ENCODE measurements at places on chromosomes 13 and 19. TPM values are rescaled to one million over a fixed set of nuclear protein-coding genes. Genes with fewer than 3 reads are reported as not detected.

DNA sequence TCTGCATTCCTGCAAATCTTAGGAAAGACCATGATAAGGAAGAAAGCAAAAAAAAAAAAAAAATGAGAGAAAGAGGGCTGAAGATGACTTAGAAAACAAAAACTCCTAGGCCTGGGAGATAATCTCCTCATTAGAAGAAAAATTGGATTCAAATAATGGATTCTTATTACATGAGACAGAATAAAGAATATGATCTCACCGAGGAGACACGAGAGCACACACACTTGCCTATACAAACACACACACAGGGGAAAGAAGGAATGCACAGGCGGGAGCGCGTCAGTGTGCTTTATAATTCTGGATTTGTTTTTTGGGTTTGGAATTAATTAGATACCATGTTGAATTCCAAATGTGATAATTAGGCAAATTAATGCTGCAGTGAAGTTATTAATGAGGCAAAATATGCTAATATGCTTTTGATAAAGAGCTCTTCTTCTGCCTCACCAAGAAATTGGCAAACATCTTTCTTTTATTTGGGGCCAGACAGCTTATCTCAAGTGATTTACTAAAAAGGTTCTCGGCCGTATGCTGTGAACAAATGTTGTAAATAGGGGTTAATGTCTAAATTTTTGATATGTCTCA is 36.1 kb upstream of the PCDH8 start:
- H3K4me1 ChIP-seq, result no peaks in the 10 kb centered on the region
- H3K27ac ChIP-seq, result no peak overlapping the region
- H3K27me3 ChIP-seq, result peaks cover 1% of the 10 kb centered on the region
- H3K36me3 ChIP-seq, result no peaks in the 10 kb centered on the region
- H3K4me3 ChIP-seq, result no peak overlapping the region
- DNase-seq, result no peak

DNA sequence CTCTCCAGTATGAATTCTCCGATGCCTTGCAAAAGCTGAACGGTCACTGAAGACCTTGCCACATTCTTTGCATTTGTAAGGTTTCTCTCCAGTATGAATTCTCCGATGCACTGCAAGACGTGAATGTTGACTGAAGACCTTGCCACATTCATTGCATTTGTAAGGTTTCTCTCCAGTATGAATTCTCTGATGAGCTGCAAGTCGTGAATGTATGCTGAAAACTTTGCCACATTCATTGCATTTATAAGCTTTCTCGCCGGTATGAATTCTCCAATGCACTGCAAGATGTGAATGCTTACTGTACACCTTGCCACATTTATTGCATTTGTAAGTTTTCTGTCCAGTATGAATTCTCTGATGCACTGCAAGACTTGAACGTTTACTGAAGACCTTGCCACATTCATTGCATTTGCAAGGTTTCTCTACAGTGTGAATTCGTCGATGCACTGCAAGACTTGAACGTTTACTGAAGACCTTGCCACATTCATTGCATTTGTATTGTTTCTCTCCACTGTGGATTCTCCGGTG is 20.0 kb upstream of the ZNF841 start:
- no peak overlapping the region for H3K27ac ChIP-seq
- H3K4me1 ChIP-seq, result no peaks in the 10 kb centered on the region
- H3K4me3 ChIP-seq, result no peak overlapping the region
- H3K27me3 ChIP-seq, result no peaks in the 10 kb centered on the region
- no peak for DNase-seq

DNA sequence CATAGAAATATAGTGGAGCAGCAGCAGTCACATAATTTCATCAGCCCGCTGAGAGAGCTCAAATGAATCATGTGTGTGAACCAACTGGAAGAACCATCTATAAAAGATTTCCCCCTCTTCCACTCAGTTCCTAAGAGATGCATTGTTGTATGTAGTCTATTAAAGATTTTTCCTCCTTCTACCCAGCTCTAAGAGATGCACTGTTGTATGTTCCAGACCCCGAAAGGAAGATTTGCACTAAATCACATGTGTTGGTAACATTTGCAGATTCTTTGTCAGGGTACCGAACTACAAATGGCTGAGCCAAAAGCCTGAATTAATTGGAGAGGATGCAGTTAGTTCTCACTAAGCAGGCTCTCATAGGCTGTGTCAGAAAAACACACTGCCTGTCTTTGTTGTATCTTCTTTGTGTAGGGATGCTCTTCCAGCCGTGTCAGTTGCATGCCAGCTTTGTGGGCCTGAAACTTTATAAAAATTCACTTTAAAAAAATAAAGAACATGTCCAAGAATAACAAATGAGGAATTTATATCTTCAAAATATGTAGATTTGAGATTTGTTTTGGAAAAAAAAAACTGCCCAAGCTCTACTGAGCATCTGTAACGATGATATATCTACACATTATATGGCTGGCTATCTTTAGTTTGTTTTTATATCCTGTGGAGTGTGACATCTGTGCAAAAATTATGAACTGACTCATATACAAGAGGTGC is 223.1 kb downstream of the MZT1 start:
- no peaks in the 10 kb centered on the region for H3K27me3 ChIP-seq
- no peak overlapping the region for H3K4me3 ChIP-seq
- H3K27ac ChIP-seq, result no peak overlapping the region
- DNase-seq, result no peak
- H3K36me3 ChIP-seq, result no peaks in the 10 kb centered on the region

- peak overlapping the region; percentile 99 for H3K27ac ChIP-seq
- peak; percentile 97 for DNase-seq
- H3K36me3 ChIP-seq, result peaks cover 4% of the 10 kb centered on the region
- H3K27me3 ChIP-seq, result peaks cover 5% of the 10 kb centered on the region
- H3K4me3 ChIP-seq, result peak overlapping the region; percentile 82
These were observed 17.7 kb downstream of the RFX2 start for GRCh38 chr19:6092329-6093286.

The HIF3A gene
- total RNA-seq, result 0.36 TPM

DNA sequence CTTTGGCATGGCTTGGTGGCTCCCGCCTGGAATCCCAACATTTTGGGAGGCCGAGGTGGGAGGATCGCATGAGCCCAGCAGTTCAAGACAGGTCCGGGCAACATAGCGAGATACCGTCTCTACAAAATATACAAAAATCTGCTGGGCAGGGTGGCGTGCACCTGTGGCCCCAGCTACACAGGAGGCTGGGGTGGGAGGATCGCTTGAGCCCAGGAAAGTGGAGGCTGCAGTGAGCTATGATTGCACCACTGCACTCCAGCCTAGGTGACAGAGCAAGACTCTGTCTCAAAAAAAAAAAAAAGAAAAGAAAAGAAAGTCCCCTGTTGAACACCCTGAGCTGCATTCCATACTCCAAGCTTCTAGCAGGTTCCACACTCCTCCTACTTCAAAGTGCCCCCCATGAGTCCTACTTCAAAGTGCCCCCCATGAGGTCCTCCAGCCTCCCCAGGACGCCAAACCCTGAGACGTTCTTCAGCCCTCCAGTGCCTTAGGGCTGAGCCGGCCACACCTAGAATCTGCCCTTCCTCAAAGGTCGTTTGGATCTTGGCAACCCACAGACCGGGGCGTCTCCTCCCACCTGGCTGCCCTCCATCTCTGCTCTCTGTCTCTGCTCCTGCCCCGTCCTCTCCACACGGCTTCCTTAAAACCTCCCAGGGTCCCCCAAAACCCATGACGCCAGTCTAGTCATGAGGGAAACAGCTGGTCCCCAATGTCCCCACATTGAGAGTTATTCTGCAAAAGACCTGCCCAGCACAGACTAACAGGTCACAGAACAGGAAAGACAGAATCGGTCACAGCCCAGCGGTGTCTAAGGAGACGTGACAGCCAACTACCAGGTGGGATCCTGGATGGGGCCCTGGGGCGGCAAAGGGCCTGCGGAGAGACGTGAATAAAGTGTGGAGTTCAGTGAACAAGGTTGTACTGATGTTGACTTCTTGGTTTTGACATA is 4.8 kb downstream of the TJP3 start:
- H3K4me1 ChIP-seq, result peaks cover 10% of the 10 kb centered on the region
- H3K4me3 ChIP-seq, result no peak overlapping the region
- H3K27ac ChIP-seq, result no peak overlapping the region
- H3K36me3 ChIP-seq, result no peaks in the 10 kb centered on the region
- peaks cover 12% of the 10 kb centered on the region for H3K27me3 ChIP-seq

- no peak overlapping the region for H3K27ac ChIP-seq
- no peaks in the 10 kb centered on the region for H3K4me1 ChIP-seq
- no peak overlapping the region for H3K4me3 ChIP-seq
- peak; percentile 1 for DNase-seq
These were observed 830.2 kb upstream of the SPRY2 start for GRCh38 chr13:81171065-81171647.

GRCh38 chr19:3098515-3099346 is 4.6 kb downstream of the GNA11 start:
- peaks cover 27% of the 10 kb centered on the region for H3K4me1 ChIP-seq
- no peak for DNase-seq

DNA sequence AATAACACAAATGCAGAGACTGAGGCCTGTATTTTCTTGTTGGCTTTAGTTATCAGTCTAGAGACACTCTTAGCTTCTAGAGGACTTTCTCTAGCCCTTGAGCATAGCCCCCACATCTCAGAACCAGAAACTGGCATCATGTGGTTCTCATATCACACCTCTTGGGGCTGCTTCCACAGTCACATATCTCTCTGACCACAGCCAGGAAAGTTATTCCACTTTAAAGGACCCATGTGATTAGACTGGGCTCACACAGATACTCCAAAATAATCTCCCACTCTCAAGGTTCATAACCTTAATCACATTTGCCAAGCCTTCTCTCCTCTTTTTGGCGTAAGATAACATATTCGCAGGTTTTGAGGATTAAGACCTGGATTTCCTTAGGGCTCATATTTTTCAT is 846.9 kb upstream of the MIR17HG start:
- no peak for DNase-seq
- H3K27ac ChIP-seq, result no peak overlapping the region
- no peaks in the 10 kb centered on the region for H3K27me3 ChIP-seq
- H3K36me3 ChIP-seq, result no peaks in the 10 kb centered on the region

DNA sequence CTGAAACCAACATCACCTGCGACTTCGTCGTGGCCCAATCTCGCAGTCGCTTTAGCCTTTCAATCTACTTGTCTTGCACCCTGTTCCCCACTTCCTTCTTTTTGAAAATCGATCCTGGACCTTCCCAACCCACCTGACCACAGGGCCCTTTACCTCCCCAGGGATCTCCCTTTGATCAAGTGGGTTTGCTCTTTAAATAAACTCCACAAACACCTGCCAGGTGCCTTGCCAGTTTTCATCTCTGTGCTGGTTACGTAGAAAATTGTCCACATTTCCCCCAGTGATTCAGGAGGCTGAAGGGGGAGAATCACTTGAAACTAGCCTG is 14.5 kb upstream of the RAB20 start:
- no peak overlapping the region for H3K4me3 ChIP-seq
- DNase-seq, result no peak
- peaks cover 10% of the 10 kb centered on the region for H3K4me1 ChIP-seq

GRCh38 chr13:98500963-98501421 is 75.9 kb downstream of the STK24 start:
- H3K36me3 ChIP-seq, result peaks cover 27% of the 10 kb centered on the region
- peaks cover 75% of the 10 kb centered on the region for H3K4me1 ChIP-seq
- no peak for DNase-seq
- no peaks in the 10 kb centered on the region for H3K27me3 ChIP-seq
- no peak overlapping the region for H3K27ac ChIP-seq

The WDR88 gene
- total RNA-seq, result not detected

GRCh38 chr13:49419276-49419675 is 24.6 kb downstream of the CAB39L start:
- no peaks in the 10 kb centered on the region for H3K27me3 ChIP-seq
- no peak overlapping the region for H3K27ac ChIP-seq
- DNase-seq, result no peak

GRCh38 chr13:106493533-106494220 is 41.8 kb downstream of the EFNB2 start:
- peaks cover 30% of the 10 kb centered on the region for H3K36me3 ChIP-seq
- H3K27ac ChIP-seq, result no peak overlapping the region
- no peak for DNase-seq
- H3K4me3 ChIP-seq, result no peak overlapping the region

- no peak overlapping the region for H3K4me3 ChIP-seq
- no peak overlapping the region for H3K27ac ChIP-seq
- H3K36me3 ChIP-seq, result peaks cover 15% of the 10 kb centered on the region
- no peaks in the 10 kb centered on the region for H3K4me1 ChIP-seq
These were observed 20.7 kb downstream of the AKT2 start for GRCh38 chr19:40264314-40265054.

GRCh38 chr13:66341635-66342377 is 888.3 kb downstream of the PCDH9 start:
- peaks cover 8% of the 10 kb centered on the region for H3K4me1 ChIP-seq
- no peak for DNase-seq
- no peak overlapping the region for H3K4me3 ChIP-seq
- H3K27me3 ChIP-seq, result no peaks in the 10 kb centered on the region
- H3K36me3 ChIP-seq, result no peaks in the 10 kb centered on the region

- H3K4me1 ChIP-seq, result peaks cover 25% of the 10 kb centered on the region
- H3K4me3 ChIP-seq, result no peak overlapping the region
- H3K36me3 ChIP-seq, result no peaks in the 10 kb centered on the region
- DNase-seq, result no peak
These were observed 17.9 kb upstream of the GAS6 start for GRCh38 chr13:113881614-113882266.

DNA sequence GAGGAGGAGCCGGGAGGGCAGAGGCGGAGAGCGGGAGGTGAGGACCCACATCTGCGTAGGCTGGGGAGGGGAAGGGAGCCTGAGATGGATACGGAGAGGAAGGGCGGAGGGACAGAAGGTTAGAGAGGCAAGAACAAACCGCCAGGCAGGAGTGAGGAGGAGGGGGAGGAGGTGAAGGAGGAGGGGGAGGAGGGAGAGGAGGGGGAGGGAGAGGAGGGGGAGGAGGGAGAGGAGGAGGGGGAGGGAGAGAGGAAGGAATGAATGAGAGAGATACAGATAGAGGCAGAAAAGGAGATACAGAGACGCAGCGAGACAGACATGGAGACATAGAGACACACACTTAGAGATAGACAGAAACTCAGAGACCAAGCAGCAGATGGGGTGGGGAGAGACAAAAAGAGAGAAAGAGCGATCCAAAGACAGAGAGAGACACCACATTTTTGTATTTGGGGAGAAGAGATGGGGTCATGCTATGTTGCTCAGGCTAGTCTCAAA is 782 bp upstream of the CA11 start:
- H3K36me3 ChIP-seq, result no peaks in the 10 kb centered on the region
- H3K27me3 ChIP-seq, result peaks cover 19% of the 10 kb centered on the region
- H3K4me1 ChIP-seq, result peaks cover 21% of the 10 kb centered on the region
- no peak overlapping the region for H3K27ac ChIP-seq
- DNase-seq, result no peak
- peak overlapping the region; percentile 26 for H3K4me3 ChIP-seq

DNA sequence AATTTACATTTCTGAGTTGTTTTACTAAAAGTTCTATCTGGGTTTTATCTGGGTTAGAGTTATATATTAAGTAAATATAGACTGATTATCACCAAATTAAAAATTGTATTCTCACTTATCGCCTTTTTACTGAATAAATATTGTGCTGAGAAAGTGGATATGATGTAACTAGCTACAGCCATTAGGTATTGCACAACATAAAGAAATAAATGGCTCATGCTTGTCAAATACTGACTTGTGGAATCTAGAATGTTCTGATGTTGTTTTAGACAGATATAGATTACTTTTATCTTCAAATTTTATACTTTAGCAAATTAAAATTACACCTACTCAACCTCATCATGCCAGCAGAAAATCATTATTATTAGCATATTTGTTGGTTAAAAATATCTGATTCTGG is 1277.1 kb upstream of the MIR17HG start:
- H3K27me3 ChIP-seq, result no peaks in the 10 kb centered on the region
- H3K36me3 ChIP-seq, result no peaks in the 10 kb centered on the region
- DNase-seq, result no peak
- H3K27ac ChIP-seq, result no peak overlapping the region

All from HFFc6 (cell line).